GM12891 (cell line): ENCODE measurements at places on chromosomes 7 and 10.
A peak's percentile ranks its signal among the peaks of the same experiment; 100 is the strongest.

- no peak for DNase-seq
Measured at GRCh38 chr10:12801214-12802087, 200.1 kb downstream of the CCDC3 start.

- peak; percentile 53 for DNase-seq
Measured at GRCh38 chr7:2978408-2978807, 65.3 kb downstream of the CARD11 start.

DNA sequence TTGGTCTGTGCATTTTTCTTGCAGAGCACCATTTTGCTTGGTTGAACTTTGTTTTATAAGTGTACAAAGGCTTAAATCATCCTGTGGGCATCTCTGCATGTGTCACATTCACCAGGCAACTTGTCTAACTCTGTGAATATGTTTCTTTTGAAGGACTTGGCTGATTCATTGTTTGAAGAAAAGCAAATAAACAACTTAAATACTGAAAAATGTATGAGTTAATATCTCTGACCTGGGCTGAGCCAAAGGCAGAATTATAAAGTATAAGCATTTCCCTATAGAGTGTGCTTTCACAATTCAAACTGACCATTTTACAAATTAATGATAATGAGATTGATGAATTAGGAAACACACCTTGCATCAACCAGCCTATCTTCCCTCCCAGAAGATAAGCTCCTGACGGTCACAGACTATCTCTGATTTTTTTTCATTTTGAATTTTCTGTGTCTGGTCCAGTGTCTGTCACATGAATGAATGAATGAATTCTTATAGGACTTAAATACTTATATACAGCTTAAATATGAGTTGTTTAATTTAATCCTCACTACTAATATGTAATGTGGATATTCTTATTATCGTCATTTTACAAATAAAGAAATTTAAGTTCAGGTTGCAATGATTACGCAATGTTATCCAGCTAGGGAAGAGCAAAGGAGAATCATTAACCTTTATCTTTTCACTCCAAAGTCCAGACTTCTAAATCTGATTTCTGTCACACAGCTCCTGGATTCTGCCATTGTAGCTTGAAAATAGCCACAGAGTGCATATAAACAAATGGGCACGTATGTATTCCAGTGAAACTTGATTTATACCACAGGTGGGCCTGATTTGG lies 182.0 kb upstream of the PHYHIPL start:
- no peak for DNase-seq

GRCh38 chr7:98685541-98685940 lies 68.5 kb downstream of the NPTX2 start:
- DNase-seq: no peak

DNA sequence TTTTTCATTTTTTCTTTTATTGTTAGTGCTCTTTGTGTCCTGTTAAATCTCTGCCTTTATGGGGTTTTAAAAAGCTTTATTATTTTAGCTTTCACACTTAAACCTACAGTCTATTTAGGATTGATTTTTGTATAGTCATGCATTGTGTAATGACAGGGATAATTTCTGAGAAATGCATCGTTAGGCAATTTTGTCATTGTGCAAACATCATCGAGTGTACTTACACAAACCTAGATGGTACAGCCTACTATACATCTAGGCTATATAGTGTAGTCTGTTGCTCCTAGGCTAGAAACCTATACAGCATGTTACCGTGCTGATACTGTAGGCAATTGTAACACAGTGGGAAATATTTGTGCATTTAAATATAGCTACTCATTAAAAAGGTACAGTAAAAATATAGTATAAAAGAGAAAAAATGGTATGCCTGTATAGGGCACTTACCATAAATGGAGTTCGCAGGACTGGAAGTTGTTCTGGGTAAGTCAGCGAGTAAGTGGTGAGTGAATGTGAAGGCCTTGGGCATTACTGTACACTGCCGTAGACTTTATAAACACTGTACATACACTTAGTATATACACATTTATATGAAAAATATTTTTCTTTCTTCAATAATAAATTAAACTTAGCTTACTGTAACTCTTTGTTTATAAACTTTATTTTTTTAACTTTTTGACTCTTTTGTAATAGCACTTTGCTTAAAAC lies 16.0 kb downstream of the UBE2D1 start:
- DNase-seq: no peak

- no peak for DNase-seq
Measured at GRCh38 chr10:71228875-71229675, 16.7 kb downstream of the UNC5B start.
